ENCODE measurements at places on chromosomes 12 and 14.

DNA sequence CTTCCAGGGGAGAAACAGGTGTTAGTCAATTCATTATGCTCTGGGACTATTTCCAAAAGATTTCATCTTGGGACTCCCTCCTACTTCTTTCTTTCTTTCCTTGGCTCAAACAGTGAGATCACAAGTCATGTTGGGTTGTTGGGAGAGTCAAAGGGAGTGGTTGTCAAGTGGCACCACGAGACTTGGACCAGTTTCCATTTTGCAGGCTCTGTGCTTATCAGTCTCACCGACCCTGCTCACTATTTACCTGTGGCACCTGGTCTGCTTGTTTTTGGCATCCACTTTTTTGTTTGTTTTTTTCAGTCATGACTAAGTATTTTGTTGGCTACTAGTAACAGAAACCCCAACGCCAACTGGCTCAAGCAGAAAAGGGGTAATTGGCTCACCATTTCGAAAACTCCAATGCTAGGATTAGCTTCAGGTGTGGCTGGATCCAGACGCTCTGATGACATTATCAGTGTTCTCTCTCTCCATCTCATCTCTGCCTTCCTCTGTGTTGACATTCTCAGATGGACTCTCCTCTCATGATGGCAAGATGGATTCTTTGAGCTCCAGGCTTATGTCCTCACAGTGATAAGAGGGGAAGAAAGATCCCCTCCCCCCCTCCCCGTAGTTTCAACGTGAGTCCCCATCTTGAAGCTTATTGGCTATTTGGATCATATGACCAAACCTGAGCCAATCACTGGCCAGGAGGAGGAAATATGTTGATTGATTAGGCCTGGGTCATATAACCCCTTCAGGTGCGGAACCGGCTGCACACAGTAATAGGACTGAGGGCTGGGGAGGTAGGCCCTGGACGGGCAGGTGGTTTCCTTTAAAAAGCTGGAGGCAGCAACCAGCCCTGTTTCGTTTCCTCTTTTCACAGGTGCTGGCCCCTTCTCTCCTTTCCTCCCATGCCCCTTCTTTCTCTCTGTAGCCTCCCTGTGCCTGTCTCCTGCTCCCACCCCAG is 84.2 kb downstream of the AACS start:
- no peak for DNase-seq

- no peak for DNase-seq
Observed at GRCh38 chr14:28142400-28143015, 624.1 kb upstream of the FOXG1 start.

- no peak for DNase-seq
Observed at GRCh38 chr12:64154677-64155076, 67.4 kb downstream of the KICS2 start.

GRCh38 chr12:113413488-113413939 is 8.7 kb upstream of the SDSL start:
- no peak for DNase-seq

DNA sequence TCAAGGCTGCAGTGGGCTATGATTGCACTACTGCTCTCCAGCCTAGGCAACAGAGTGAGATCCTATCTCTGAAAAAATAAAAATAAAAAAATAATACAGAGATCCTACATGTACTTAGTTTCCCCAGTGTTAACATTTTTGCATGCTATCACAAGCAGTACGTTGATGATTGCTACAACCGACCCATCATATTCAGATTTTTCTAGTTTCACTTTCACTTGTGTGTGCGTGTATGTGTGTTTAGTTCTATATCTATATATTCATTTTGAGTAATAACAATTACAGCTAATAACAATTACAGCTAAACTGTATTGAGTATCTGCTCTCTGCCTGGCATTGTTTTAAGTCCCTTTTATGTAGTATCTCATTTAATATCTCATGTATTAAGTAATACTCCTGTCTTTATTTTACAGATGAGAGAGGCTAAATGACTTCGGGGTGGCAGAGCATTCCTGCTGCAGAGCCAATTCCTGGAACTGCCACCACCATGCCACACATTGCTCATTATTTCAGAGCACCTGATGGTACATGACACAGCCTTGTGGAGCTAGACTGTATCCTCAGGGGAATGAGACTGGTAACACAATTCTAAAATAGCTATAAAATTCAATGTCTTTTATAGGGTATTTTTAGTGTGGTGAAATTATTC is 153.1 kb downstream of the BCAT1 start:
- DNase-seq, result peak; percentile 11

GRCh38 chr14:79404874-79405511 is 806.3 kb downstream of the DIO2 start:
- no peak for DNase-seq

DNA sequence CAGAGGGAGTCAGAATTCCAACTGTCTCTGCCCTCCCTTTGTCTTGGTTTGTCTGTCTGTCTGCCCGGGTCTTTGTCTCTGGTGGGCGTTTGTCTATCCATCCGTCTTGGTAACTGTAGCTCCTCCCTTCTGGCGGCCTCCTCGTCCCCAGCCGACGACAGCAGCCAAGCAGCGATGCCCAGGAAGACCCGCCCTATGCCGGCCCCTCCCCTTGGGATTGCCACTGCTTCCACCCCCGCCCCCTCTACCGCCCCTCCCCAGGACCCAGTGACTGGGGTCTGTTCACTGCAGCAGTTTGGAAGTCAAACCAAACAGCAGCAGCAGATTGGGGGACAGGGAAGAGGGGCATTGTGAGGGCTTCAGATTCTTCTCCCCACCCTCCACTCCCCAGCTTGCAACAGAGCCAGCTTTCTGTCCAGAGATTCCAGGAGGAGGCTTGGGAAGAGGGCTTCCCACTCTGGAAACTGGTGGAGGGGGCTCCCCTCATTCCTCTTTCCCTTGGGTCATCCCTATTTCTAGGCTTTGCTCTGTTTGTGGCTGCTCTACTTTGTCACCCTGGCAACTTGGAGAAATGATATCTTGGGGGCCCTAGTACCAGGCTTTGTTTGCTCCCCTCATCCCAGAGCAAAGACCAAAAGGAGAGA is 2.4 kb upstream of the RARG start:
- no peak for DNase-seq

GRCh38 chr14:69716478-69717187 is 50.3 kb upstream of the SRSF5 start:
- no peak for DNase-seq

DNA sequence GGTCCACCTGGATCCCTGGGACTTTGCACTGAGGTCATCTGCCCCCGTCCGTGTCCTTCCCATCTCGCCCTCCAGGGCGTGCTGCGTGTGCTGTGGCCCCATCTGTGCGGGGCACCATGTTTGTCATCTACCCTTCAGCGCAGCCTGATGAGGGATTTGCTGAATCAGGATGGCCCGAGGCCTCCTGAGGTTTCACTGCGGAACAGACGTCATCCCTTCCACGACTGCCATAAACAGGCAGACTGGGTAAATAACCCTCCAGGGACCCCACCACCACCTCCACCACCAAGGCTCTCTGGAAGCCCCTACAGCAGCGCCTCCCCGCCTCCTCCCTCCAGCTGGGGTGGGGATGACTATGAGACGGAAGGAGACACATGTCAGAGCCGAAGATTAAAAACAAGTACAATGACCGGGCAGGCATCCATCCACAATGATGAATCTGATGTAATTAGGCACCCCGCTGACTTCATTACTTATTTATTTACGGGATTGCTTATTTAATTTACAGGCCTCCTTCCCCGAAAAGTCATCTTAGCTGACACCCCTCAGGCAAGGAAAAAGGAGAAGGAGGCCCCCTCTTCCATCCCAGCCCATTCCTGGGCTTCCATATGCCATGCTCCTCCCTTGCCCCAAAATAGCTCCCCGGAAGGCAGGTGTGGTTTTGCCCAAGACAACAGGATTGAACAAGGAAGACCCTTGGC is 39.4 kb downstream of the NCOR2 start:
- DNase-seq, result no peak

DNA sequence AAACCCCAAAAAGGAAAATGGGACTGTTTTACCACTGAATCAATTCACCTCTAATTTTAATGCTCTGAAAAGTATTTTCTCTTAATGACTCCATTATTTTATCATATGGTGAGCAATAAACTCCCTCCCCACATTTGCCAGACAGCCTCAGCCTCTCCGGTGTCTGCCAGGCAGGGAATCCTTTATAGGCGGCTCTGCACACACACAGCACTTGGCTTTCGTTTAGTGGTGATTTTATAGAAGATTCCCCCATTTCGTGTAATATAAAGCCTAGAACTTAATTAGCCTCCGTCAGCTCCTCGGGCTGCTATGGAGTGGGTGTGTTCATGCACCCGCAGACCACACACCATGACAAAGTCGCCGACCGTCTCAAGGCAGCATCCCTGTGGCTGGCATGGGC is 10.1 kb upstream of the C14orf180 start:
- DNase-seq, result no peak

DNA sequence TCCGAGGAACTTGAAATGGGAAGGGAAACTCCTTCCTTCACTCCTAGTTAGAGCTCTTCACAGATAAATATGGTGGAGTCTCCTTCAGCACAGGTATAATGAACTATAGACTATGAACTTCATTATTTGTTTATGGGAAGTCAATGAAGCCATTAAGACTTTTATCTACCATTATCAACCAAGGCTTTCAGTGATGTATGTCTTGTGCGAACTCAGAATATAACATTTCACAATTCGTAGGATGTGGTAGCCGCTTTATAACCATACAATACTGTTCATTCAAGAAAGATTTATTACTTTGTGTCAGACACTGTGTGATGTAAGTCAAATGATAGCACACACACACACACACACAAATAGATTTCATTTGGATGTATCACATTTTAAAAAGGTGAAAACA is 24.8 kb upstream of the ETNK1 start:
- DNase-seq, result no peak

GRCh38 chr14:104085032-104085888 is at the start of gene ASPG:
ASPG (plus strand) TSS chr14:104085700; CDS start chr14:104085771, 71 bp downstream.
- DNase-seq, result no peak

GRCh38 chr14:93137864-93138263 is 22.1 kb upstream of the ITPK1 start:
- no peak for DNase-seq

DNA sequence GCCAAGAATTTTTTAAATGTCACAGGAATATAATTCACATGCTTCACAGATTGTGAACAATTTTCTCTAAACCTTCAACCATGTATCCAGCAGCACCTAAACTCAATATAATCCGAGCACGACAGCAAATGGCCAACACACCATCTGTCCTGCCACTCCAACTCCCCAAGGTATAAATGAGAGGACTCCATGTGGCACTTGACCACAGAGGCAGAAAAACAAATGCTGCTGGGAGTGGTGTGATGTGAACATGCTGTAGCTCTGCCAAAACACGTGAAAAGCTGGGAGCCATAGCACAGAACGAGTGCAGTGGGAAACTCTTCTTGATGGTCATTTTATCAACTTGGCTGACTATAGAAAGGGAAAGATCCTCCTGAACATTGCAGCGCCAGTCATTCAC is 70.9 kb downstream of the LLPH start:
- no peak for DNase-seq

DNA sequence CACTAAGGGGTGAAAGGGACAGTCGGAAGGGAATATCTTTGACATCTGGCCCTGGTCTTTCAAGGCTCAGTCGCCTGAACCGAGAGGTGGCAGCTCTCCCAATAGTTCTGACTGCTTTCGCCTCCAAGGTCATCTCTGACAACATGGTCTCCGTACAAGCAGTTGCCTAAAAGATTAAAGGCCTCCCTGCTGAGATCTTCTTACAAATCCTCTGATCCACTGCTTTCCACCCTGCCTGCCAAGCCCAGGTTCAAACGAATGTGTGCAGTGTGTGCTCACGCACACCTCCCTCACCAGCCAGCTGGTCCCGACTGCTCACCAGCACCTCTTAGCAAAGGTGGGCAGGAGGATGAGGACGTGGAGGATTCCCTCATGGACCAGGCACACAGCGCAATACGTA is 10.4 kb downstream of the B4GALNT3 start:
- DNase-seq, result no peak

- no peak for DNase-seq
Observed at GRCh38 chr12:9706086-9706685, 26.7 kb downstream of the CLECL1 start.
